ENCODE measurements at places on chromosomes 1 and 21.

DNA sequence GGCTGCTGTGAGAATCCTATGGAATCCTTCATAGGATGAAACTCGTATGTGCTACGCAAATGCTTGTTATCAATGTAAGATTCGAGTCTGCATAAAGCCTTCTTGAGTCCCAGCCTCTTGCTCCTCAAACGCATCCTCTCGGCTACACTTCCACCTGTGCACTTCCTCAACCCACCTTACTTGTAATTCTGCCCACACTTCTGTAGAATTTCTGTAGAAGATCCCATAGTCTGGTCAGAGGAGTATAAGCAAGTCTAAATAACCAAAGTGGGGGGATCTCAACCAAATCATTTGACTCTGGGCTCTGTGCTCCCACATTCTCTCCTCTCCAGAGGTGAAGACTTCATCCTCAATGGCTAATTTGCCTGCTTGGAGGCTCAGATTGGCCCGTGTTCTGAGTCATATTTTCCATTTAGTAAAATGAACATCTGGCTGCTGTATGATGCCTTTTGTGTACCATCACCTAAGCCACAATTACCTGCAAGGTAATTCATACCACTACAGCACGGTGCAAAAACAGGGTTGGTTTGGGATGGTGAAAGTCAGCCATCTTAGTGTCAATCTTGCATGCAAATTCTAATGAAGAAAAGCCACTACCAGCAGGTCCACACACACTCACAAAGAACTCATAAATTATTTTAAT is 63.2 kb downstream of the ITPKB start:
- DNase-seq = no peak

GRCh38 chr21:26162081-26162480 is 8.5 kb downstream of the APP start:
- no peak for DNase-seq

GRCh38 chr1:44485229-44485933 is 80.3 kb downstream of the RNF220 start:
- peak; percentile 7 for DNase-seq

DNA sequence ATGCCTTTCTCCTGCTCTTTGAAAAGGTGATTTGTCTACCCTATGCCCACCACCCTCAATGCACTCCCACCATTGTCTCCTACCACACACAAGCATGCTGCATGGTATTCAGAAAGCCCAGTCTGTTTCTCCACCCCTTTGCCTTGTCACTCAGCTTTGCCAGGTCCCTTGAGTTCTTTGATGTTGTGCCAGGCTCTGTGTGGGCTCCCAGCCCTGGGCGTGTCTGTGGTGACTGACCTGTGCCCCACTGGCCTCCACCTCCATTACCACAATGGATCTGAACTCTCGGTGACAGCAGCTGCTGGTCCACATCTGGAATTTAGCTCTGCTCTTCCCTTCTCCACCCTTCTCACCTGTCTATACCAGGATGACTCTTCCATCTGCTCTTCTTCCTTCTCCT is 34.9 kb downstream of the ATP2B4 start:
- no peak for DNase-seq

DNA sequence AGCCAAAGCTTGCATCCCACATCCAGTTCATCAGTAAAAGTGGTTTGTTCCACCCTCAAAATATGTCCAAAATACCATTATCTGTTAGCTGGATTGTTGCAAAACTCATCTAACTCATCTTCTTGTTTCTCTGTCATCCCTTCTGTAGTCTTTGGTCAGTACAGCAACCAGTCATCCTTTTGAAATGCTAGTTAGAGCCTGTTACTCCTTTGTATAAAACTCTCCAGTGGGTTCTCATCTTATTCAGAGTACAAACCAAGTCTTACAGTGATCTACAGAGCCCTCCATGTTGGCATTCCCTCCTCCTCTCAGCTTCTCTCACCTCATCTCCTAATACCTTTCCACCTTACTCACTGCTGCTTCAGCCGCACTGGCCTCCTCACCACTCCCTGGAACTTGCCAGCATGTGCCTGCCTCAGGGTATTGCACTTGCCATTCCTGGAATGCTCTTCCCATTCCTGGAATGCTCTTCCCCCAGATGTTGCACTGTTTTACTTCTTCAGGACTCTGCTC is 70.6 kb downstream of the LAMC1 start:
- no peak for DNase-seq

DNA sequence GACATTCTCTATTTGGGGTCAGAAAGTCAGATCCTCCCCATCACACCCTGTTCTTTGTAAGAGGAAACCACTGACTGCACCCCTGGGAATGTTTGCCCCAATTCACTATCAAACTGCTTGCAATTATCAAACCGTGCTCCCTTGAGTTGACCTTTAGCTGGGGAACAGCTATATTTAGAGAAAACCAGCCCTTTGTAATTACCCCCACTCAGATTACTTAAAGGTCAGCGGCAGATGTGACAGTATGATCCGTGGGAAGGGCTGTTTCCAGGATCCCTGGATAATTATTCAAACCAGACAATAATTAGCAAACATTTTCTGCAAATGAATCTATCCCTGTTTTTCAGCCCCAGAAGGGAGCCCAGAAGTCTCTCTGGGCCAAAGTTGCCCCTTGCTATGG is 242.7 kb downstream of the RRAGC start:
- no peak for DNase-seq

DNA sequence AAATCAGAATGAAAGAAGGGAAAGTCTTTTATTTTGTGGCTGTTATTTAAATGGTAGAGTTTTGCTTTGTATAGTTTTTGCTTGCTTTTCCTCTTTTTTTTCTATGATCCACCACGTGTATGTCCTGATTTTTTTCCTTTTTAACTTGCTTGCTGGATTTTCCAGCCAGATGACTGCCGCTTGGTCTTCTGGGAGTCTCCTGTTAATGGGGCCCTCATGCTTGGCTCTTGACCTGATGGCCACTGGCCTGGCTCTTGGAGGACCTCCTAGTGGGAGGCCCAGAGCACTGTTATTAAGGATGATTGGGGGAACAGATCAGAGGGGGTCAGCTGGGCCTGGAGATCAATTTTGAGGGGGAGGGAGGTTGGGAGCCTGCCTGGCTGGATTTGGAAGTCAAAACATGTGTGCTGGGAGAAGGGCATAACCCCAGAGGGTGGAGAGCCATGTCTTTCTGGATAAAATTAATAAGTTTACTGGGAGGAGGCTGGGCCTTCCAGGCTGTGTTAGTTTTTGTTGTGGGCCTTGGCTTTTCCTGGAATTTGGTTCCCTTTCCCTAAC is 1.2 kb downstream of the FGGY start:
- no peak for DNase-seq

DNA sequence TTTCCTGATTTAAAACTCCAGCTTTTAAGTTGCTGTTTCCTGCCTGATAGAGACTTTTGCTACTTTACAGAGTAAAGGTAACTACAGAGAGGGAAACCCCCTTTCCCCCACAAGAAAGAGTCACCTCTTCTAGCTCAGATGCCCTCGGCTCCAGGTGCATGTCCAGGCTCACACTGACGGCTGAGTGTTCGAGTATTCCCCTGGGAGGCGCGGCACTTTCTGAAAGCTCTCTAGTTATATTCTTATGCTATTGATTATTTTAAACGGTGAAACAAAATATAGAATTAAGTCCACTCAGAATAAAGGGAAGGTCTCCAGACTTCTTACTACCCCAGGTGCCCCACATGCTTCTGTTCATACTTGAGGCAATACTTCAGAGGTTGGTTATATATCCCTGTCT is 160.3 kb upstream of the FMN2 start:
- DNase-seq = no peak

GRCh38 chr1:70979881-70980280 is 67.7 kb downstream of the PTGER3 start:
- DNase-seq = no peak

GRCh38 chr1:48556186-48556850 is 84.3 kb upstream of the SPATA6 start:
- no peak for DNase-seq

DNA sequence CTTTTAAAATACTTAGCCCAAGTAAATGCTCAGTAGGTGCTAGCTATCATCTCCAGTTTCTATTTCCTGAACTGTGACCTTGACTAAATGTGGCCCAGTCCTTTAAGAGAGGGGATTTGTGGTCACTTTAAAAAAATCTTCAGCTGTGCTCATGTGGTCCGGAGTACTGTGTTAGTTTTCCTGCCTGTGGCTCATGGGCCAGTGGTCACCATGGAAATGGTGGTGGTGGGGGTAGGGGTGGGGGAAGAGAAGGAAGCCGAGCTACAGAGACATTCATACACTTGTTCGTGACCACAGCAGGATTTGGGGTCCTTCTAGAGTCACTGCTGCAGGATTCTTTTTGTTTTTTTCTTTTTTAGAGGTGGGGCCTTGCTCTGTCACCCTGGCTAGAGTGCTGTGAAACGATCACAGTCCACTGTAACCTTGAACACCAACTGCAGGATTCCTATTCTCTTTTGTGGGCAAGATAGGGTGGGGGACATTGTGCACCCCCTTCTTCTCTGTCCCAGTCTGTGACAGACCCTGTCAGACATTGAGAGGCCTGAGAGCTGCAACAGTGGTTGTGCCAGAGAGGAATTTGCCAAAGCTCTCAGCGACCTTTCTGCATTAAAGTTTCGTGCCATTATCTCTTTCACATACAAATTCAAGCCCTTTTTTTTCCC is 25.8 kb downstream of the KIF26B start:
- DNase-seq = no peak

DNA sequence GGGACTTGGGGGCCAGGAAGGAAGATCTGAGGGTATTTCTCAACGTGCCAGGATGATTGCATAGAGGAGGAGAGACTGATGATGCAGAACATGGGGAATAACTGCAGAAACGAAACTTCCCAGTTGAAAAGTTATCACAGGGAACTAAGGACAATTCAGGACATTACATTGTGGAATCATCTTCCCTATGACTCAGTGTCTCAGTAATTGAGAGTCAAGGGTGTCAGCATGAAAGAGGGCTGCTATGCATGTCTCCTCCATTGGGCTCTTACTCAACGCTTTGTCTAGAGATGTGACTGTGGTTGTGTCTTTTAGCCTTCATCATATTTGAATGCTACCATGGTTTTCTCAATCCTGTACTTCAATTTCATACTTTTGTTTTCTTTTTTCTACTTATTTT is 48.9 kb upstream of the PTGFR start:
- DNase-seq = no peak

- no peak for DNase-seq
Measured at GRCh38 chr1:212503714-212504113, 71.0 kb downstream of the NENF start.

DNA sequence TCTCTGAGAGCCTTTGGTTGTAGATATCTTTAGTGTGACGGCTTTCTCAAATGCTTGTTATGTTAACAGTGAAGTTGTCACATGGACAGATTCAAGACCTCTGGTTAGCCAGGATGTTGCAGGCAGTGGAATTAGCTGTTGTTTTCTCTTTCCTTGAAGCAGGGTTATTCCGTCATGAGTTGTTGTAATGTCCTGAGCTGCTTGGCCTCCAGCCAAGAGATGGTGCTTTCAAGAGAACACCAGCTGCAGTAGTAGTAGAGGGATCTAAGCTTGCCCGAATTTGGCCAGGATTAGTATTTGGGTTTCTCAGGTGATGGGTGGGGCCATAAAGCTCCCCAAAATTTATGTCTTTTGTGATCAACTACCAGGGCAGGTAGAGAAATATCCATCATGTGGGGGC is 13.4 kb downstream of the KCNE1 start:
- no peak for DNase-seq

DNA sequence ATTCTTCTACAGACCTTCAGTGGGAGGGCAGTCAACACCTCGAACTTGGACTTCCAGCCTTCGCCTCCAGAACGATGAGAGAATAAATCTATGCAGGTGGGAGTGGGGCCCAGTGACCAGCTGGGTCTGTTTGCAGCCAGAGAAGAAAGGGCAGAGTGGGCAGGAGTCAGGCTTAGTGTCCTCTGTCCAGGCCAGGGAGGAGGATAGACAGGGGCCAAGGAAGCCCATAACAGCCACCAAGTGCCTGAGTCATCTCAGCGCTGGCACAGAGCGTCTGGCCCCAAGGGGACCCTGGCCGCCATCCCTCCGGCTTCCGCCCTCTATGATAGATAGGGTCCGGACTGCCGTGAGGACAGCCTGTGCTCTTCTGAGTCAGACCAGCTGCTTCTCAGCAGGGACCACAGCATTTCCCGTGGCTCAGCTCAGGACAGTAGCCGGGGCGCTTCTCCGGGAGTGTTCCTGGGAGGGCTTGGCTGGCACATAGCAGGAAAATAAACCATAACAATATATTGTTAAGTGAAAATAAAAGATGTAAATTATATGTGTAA is 133.1 kb upstream of the C1orf174 start:
- DNase-seq = no peak

DNA sequence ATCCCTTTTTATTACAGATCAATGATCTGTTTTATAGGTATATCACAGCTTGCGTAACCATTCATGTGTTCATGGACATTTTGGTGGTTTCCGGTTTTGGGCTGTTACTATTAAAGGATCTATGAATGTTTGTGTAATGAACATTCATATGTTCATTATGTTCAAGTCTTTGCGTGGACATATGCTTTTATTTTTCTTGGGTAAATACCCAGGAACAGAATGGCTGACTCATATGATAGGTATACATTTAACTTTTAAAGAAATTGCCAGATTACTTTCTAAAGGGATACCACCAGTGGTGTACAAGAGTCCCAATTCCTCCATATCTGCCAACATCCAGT is 73.7 kb downstream of the SPATA46 start:
- DNase-seq = no peak
